ENCODE measurements at places on chromosomes 16 and 17.

- DNase-seq: peak; percentile 85
Observed at GRCh38 chr16:57084257-57084770, 8.1 kb upstream of the CPNE2 start.

DNA sequence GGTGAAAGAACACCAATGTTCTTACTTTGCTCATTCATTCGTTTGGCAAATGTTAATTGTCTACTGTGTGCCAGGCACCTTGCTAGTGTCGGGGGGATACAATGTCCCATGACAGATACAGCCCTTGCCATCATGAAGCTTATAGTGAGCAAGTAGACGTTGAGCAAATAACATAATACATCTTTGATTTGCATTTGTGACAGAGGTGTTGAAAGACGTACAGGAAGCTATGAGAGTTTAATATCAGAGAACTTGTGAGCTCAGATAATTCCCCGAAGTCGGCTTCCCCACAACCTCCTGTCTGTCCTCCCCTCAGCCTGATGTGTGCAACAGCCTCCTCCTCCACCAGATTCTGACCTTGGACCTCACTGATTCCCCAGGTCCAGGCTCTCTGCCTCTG lies 138.0 kb upstream of the SDK2 start:
- DNase-seq: no peak

DNA sequence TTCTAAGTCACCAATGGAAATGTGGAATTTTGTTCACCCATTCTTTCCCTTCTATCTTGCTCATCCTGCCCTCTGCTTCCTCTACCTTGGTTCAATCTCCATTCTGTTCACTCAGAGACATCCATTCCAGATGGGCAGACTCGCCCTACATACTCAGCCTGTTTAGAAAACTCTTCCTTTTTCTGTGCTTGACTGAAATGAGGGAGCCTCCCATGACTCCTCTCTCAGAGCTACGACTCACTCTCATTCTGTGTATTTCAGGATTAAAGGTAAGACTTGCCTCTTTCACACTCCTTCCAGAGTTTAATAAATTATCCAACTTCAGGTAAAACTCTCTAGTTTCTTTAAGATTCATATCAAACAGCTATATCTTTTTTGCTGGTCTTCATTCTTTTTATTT lies 182.8 kb downstream of the HS3ST3A1 start:
- no peak for DNase-seq

DNA sequence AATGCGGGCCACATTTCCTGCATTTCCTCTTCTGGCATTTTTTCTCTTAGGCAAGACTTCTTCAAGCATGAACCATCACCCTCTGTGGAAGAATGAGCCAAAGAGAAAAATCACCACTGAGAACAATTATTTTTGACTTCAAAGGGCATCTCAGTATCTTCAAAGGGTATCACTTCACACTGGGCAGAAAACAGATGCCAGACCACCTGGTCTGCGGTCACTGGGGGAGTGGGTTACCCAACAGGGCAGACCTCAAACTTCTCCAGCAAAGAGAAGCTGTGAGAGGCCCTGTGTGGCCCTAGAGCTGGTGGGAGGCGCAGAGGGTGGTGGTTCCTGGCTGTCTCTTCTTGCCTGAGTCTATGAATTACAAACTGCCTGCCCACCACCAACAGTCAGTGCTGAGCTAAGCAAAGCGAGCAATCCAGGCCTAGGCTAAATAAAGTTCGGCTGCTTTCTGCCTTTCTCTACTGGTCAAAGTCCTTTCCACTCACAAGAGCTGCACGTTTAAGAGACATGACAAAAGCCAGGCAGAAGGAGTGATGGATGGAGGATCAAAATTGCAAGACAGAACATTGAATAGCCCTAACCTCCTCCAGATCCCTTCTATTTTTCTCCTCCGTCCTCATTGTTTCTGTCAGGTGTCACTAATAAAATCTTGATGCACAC lies 602.7 kb upstream of the CDH5 start:
- no peak for DNase-seq

DNA sequence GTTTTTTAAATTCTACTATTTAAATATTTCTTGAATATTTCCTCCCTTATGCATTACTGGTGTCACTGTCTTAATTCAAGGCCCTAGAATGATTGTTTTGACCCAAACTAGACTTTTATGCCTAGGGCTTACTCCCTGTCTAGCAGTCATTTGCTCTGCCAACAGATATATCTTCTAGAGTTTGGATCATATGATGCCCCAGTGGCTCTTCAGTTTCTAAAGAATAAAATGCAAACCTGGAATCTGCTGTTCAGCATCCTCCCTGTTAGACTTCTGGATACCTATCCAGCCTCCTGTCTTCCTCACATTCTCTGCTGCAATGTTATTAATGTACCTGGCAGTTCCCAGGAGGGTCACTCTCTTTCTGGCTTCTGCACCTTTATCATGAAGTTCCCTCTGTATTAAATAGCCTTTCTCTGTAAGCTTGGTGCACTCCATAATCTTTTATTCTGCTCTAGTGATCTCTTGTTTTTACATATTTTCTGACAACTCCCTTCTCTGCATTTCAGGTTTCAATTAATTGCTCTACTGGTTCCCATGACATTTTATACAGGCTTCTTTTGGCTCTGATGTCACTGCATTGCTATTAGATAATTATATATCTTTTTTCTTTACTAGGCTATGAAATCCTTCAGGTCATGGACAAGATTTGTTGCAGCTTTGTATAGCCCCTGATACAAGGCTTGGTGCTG lies 15.7 kb downstream of the PHKB start:
- no peak for DNase-seq

DNA sequence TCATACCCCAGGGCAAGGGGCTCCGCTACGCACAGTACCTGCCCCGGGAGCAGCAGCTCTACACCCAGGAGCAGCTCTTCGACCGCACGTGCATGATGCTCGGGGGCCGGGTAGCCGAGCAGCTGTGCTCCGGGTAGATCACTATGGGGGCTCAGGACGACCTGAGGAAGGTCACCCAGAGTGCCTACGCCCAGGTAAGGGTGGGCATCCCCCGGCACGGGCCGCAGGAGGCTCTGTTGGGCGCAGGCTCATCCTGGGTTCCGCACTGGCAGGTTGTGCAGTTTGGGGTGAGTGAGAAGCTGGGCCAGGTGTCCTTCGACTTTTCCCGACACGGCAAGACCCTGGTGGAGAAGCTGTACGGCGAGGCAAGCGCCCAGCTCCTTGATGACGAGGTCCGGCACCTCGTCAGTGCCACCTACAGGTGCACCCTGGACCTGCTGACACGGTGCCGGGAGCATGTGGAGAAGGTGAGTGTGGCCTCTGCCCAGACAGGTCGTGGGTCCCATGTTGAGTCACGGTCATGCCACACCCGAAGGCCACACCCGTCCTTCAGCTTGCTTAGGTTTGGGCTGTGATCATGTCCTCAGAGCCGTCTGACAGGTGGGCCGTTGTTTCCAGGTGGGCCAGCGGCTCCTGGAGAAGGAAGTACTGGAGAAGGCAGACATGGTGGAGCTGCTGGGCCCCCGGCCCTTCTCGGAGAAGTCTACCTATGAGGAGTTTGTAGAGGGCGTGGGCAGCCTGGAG lies 19.3 kb downstream of the DBNDD1 start:
- no peak for DNase-seq

- no peak for DNase-seq
Observed at GRCh38 chr16:55754056-55754455, 78.8 kb downstream of the CES1 start.

DNA sequence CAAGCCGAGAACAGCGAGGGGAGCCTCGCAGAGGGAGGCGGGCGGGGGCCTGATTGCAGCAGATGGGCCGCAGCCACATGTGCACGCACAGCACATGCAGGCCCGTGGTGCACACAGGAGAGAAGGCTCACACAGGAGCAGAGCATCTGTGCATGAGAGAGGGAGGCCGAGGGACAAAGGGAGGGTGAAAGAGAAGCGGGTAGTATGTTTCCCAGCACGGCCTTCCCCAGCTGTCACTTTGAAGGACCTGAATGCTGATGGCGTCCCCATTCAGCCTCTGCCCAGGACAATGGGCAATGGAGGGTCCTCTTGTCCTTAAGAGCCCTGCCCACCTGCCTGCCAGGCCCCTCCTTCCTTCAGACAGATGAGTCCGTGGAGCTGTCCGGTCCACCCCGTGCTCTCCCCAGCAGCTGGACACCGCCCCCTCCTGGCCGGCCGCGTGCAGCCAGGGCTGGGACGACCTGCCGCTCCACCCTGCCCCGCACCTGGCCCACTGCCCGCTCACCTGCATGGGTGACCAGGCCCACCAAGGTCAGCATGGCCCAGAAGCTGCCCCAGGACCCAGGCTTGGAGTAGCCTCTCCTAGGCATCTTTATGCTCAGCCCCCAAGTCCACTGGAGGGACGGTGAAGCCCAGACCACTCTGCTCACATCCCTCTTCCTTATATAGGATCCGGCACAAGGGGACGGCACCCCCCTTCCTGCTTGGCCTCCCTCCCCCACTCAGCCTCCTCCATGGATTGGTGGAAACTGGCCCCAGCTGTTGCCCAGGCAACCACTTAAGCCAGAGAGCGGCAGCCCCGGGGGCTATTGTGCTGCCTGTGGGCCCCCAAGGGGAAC lies at the start of gene BTBD17:
Gene BTBD17 (minus strand): TSS at position 639 of the 839 bp plus-strand sequence. CDS start 49 bp downstream, at position 590.
- peak; percentile 78 for DNase-seq

DNA sequence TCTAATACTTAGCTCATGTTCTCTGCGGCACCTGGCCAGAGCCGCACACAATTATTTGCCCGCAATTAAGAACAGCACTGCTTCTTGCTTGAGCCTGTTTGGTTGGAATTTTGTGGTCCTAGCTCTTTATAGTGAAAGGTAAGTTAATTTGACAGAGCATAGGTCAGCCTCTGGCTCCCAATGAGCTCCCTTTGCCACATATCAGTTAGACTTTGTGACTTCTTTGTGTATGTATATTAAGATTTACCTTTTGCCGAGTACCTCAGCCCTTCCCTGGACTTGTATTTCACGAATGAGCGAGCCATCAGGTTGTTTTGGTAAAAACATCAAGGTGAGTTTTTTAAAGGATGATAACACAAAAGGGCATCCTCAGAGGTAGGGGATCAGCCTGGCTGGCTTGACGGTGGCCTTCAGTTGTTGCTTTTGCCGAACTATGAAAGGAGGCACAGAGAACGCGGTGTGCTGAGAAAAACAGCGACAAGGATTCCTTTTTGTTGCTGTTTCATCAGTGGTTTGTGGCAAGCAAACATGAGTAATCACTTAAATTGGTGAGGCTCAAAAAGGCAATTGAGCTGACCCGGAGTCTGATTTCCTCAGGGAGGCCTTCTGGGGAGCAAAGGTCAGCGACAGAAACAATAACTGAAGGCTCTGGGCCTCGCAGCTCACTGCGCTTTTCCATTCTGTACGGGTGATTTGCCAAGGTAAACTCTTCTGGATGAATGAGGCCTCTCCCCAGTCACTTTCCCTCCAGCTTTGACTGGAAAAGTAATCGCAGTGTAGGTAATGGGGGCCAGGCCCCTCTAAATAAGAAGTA lies 163.6 kb downstream of the HS3ST3A1 start:
- no peak for DNase-seq

DNA sequence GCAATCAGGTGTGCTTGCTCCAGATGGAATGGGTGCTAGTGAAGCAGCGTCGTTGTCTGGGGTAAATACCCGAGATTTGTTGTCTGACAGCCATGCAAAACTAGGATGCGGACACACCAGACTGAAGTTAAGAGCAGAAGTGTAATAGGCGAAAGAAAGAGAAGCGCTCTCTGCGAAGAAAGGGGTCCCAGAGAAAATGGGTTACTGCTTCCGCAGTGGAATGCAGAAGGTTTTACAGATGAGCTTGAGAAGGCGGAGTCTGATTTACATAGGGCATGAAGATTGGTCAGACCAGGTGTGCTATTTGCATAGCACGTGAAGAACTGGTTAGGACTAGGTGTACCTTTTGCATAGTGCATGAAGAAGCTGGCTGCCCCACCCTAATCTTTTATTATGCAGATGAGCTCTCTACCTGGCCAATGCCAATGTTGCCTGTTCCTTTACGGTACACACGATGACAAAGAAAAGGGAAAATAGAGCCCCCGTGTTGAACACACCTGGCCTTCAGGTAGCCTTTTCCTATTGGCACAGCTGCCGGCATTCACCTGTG lies 32.0 kb upstream of the SNN start:
- DNase-seq: peak; percentile 93

- no peak for DNase-seq
Observed at GRCh38 chr17:73785496-73785895, 141.3 kb upstream of the SDK2 start.

DNA sequence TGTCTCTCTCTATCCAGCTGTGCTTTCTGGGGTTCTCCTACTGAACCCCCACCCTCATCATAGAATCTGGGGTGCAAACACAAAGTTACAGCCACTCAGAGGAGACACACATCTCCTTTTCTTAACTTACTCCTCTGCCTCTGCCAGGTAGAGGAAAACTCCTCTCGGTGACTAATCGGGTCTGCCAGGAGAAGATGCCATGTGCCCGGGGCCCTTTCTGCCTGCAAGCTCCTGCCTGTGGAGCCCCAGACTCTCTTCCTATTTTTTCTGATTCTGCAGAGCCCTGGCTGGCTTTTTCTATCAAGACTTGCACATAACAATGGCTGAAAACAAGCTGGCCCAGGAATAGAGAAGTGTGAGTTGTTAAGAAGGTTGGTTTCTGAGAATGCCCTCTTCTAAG lies 10.4 kb downstream of the SLC6A4 start:
- DNase-seq: no peak

DNA sequence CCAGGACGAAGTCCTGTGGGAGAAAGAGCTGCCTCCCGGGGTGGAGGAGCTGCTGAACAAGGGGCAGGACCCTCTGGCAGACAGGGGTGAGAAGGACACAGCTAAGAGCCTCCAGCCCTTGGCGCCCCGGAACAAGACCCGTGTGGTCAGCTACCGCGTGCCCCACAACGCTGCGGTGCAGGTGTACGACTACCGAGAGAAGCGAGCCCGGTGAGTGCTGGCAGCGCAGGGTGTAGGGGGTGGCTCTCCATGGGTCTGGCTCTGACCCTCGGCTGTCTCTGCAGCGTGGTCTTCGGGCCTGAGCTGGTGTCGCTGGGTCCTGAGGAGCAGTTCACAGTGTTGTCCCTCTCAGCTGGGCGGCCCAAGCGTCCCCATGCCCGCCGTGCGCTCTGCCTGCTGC lies 21.4 kb downstream of the MVP start:
- no peak for DNase-seq

DNA sequence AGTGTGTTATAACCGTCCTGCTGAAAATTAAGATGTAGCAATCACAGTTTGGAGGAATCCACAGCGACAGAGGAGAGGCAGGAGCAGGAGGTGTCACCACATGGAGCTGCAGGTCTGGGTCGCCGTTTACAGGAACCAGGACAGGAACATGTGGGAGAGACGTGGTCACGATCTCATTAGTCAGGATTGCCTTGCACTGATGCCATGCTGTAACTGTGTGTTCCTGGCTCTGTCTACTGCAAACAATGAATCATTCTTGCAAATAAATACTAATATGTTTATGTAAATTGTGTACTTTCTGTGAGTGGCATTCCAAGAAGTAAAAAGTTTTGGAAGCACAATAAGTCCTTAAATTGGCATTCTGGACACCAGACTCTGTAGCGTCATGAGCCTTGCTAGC lies 271.8 kb downstream of the CPPED1 start:
- DNase-seq: no peak

GRCh38 chr17:81566461-81567126 lies 14.4 kb upstream of the FAAP100 start:
- DNase-seq: no peak

DNA sequence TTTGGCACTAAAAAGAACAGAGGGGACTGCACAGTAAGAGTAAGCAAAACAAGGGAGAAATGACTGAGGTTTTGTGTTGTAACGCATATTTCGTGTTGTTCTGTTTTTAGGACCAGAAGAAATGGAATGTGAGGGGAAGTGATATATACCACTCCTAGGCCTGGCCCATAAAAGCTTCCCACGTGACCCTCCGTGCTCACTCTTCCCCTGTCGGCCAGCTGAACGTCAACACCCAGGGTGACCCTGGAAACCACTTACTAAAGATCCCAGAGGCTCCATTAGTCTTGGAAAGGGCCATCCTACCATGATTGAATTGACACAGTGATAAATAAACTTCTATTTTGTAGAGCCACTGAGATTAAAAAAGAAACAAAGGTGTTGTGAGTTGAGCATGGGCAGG lies 79.8 kb downstream of the HELZ start:
- DNase-seq: no peak
